ENCODE measurements at places on chromosomes 7 and 10.

GRCh38 chr7:41918597-41918996 is 215.7 kb upstream of the INHBA start:
- DNase-seq, result no peak

DNA sequence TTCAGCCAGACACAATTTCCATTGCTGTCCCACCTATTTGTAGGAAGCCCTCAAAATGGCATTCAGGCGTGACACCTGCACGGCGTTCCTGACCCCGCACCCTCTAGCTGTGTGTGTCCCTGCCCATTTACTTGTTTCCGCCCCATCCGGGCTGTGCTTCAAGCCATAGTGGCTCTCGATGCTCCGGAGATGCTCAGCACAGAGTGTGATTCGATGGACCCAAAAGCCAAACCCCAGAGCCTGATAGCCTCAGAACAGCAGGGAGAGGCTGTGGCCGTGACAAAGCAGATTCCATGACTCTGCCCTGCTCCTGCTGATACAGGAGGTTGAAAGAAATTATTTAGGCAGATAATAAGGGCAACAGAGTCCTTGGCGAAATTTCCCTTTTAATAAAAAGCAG is 13.4 kb downstream of the BUD31 start:
- no peak for DNase-seq

GRCh38 chr10:8800426-8800825 is 745.9 kb downstream of the GATA3 start:
- no peak for DNase-seq

GRCh38 chr10:96306516-96306915 is 2.3 kb downstream of the DNTT start:
- no peak for DNase-seq

- DNase-seq, result no peak
These were observed 201.8 kb upstream of the ZMIZ1 start for GRCh38 chr10:78866731-78867554.

GRCh38 chr7:52323202-52323746 is 712.2 kb upstream of the POM121L12 start:
- DNase-seq, result no peak

Data from stimulated activated CD8-positive, alpha-beta memory T cell treated with anti-CD3 and anti-CD28 coated beads, Interleukin-15, amount 100 ng/mL, for 4 hours (primary cell).